Left ventricle myocardium superior (tissue), 1 donor: ENCODE measurements at places on chromosomes 13 and 19.
A peak's percentile ranks its signal among the peaks of the same experiment; 100 is the strongest.

GRCh38 chr19:17626456-17627015 is 61.6 kb downstream of the UNC13A start:
- DNase-seq: no peak

GRCh38 chr13:112984501-112984900 is 15.5 kb downstream of the MCF2L start:
- DNase-seq: no peak

DNA sequence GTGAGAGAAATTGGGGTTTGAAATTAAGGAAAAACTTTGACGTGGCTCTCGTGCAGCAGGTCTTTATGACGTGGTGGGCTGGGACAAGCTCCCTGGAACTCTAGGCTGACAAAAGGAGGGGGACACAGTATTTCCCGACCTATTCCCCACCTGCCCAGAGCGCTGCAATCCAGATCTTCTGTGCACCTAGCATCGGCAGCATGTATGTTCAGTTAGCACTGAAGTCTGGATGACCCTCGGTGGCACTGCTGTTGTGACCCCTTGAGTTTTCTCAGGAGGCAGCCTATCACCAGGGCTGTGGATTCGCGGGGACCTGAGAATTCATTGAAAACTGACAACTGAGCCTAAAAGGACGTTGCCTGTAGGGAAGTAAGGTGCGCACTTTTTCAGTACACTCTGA is 9.1 kb upstream of the ZNF536 start:
- no peak for DNase-seq

DNA sequence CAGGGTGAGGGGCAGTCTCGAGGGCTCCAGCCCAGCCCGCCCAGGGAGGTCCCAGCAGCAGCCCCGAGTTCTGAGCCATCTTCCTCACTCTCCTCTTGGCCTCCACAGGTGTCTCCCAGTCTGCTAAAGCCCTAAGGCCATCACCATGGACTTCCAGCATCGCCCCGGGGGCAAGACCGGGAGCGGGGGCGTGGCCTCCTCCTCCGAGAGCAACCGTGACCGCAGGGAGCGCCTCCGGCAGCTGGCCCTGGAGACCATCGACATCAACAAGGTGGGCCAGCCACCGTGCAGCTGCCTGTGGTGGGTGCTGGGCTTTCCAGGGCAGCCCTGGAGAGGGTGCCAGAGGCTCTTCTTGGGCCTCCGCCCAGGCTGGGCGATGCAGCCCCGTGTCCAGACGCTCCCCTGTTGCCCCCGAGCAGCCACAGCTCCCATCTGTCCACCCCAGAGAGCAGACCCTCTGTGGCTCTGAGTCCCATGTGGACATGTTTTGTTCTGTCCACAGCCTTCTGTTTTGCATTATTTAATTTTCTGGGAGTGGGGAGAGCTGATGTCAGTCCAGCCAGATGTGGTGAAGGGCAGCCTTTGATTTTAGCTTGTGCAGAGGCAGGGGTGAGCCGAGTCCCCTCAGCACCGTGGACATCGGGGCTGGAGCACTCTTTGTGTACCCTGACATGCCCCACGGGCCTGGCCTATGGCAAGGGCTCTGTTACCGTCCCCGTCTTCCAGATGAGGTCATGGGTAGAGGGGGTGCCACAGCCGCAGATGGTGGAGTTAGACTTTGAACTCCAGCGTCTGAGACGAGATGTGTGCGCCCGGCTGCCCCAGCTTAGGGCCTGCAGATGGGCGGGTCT is 5.6 kb upstream of the AMH start:
- DNase-seq: no peak

DNA sequence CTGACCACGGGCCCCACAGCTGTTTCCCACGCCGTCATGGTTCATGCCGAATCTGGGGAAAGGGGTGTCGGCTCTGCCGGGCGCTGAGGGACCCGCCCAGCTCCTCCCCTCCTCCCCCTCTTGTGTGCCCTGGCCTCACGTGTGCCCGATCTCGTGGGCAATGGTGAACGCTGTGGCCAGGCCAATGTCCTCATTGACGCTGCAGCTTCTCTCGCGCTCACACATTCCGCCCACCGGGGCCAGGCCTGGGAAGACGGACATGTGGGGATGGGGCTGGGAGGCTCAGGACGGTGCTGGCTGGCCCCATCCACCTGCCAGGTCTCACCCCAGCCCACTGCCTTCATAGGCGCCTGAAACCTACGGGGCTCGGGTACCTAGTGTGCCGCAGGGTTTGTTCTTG is 14.3 kb downstream of the ADAMTS10 start:
- no peak for DNase-seq

- peak; percentile 73 for DNase-seq
Measured at GRCh38 chr19:55486971-55487923, 989 bp upstream of the SSC5D start.
